ENCODE measurements at places on chromosomes 5 and 9. TPM values are rescaled to one million over a fixed set of nuclear protein-coding genes. Genes with fewer than 3 reads are reported as not detected.

- H3K4me1 ChIP-seq, result no peaks in the 10 kb centered on the region
- H3K27me3 ChIP-seq, result no peaks in the 10 kb centered on the region
- DNase-seq, result no peak
- H3K4me3 ChIP-seq, result no peak overlapping the region
- no peak overlapping the region for H3K27ac ChIP-seq
- H3K36me3 ChIP-seq, result no peaks in the 10 kb centered on the region
Observed at GRCh38 chr5:89584339-89584956, 701.5 kb upstream of the MEF2C start.

- H3K36me3 ChIP-seq, result no peaks in the 10 kb centered on the region
- H3K27me3 ChIP-seq, result no peaks in the 10 kb centered on the region
- DNase-seq, result no peak
- no peak overlapping the region for H3K27ac ChIP-seq
- H3K4me3 ChIP-seq, result no peak overlapping the region
Observed at GRCh38 chr9:125632321-125633115, 74.5 kb downstream of the MAPKAP1 start.

DNA sequence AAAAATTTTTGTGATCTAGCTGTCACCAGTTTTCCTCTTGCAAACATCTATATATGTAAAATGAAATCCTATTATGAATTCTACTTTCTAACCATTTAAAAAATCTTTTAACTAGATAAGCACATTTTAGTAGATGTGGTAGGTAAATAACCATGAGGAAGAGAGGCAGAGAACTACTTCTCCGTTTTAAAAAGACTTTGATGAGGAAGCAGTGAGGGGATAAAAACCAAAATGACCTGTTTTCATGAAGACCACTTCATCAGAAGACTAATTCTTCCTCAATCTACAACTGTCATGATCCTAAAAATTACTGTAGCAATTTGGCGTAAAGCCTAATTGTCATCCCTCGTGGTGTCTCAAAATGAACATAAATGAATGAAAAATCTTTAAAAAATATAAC, 15.7 kb upstream of the ERBIN start:
- H3K4me3 ChIP-seq, result no peak overlapping the region
- no peak overlapping the region for H3K27ac ChIP-seq
- H3K36me3 ChIP-seq, result no peaks in the 10 kb centered on the region

The OTULIN gene
- 18.0 TPM for total RNA-seq
